ENCODE measurements at places on chromosomes 1 and 21.

- DNase-seq = no peak
These were observed 125.3 kb downstream of the DISP1 start for GRCh38 chr1:222940095-222940494.

GRCh38 chr1:211722277-211723175 lies 47.1 kb upstream of the NEK2 start:
- DNase-seq = no peak

DNA sequence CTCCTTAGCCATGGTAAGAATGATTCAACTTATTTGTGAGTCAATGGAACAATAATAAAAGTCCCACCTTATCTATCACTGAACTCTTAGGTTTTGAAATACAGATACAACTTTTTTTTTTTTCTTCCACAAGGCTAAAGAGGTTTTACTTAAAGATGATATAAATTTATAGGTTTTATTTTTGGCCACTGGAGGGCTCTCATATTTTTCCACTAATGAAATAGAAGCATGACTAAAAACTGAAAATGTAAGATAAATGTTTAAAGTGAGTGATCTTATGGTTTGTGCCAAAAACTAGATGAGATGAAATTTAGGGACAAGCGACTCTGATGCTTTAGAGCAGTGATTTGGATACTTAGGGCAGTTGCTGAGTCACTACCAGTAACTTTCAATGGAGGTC lies 499.0 kb downstream of the NUF2 start:
- no peak for DNase-seq

DNA sequence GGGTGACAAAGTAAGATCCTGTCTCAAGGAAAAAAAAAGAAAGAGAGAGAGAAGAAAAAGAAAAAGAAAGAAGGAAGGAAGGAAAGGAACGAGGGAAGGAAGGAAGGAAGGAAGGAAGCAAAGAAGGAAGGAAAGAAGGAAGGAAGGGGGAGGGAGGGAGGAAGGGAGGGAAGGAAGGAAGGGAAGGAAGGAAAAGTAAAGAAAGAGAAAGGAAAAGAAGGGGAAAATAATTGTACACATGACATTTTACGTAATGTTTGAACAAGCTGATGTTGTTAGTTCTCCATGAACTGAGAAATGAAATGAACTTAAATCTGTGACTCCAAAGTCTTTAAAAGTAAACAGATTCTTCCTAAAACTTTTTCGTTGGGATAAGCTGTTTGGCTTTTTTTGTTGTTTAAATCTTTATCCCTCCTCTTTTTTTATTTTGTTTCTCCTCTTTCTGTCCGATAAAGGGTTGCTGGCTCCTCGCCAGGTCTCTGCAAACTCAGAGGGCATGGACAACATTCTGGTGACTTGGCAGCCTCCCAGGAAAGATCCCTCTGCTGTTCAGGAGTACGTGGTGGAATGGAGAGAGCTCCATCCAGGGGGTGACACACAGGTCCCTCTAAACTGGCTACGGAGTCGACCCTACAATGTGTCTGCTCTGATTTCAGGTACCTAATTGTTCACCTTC lies 59.8 kb downstream of the IL12RB2 start:
- DNase-seq = no peak

DNA sequence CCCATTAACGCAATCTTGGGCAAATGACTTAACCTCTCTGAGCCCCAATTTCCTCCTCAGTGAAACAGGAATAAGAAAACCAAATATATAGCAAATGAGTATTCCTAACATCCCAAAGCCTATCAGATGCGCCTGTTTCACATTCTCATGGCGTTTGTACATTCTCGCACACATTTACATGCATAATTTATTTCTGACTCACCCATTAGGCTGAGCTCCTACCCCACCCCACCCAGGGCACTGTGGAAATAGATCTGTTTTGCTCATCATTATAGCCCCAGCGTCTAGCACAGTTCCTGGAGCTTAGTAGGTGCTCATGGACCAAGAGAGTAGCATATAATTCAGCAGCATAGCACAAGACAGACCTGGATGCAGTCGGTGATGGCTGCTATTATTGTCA lies 146.1 kb upstream of the VANGL1 start:
- DNase-seq = no peak

DNA sequence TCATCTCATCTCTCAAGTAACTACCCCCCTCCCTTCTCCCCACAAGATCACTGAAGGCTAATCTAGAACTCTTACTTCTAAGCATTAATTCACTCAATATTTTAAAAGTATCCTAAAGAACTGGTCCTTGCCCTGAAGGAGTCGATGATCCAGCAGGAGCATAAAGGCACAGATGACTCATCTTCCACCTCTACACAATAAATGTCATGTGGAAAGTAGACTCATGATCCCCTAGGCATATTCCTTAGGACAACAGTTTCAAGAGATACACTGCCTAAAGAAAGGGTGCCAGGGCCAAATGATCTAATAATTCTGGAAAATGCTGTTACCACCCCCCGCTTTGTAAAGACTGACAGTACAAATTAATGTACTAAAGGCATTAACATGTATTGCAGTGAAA lies 85.8 kb upstream of the DIRAS3 start:
- DNase-seq = no peak

DNA sequence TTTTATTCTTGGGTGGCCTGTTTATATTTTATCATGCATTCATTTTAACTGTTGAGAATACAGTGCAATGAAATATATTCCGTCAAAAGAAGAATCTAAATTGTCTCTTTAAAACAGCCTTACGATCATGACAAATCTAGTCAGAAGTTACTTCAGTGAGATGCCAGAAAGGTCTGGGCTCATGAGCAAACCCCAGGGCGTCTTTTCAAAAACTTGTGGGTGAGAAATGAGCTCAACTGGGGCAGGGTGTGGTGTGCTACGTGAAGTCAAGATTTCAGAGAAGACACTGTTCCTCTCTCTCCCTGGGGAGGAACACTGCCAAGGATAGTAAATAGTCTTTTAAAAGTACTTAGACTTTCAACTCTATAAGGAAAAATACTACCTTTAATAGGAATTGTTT lies 13.4 kb upstream of the UAP1 start:
- DNase-seq = no peak

DNA sequence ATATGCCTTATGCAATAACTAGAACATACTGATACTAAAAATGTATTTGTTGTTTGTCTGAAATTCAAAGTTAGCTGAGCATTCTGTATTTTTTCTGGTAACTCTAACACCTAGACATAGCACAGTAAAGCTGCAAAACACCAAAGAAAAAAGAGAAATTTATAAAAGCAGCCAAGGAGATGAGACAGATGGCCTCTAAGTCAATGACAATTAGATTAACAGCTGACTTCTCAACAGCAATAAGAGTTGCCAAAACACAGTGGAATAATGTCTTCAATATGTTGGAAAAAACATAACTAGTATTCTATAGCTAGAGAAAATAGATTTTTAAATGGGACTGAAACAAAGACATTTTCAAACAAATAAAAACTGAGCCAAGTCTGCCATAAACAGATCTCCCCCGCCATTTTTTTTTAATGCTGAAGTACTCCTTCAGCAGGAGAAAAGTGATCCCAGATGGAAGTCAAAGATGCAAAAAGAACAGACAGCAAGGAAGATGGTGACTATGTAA lies 81.3 kb downstream of the SYF2 start:
- DNase-seq = no peak

DNA sequence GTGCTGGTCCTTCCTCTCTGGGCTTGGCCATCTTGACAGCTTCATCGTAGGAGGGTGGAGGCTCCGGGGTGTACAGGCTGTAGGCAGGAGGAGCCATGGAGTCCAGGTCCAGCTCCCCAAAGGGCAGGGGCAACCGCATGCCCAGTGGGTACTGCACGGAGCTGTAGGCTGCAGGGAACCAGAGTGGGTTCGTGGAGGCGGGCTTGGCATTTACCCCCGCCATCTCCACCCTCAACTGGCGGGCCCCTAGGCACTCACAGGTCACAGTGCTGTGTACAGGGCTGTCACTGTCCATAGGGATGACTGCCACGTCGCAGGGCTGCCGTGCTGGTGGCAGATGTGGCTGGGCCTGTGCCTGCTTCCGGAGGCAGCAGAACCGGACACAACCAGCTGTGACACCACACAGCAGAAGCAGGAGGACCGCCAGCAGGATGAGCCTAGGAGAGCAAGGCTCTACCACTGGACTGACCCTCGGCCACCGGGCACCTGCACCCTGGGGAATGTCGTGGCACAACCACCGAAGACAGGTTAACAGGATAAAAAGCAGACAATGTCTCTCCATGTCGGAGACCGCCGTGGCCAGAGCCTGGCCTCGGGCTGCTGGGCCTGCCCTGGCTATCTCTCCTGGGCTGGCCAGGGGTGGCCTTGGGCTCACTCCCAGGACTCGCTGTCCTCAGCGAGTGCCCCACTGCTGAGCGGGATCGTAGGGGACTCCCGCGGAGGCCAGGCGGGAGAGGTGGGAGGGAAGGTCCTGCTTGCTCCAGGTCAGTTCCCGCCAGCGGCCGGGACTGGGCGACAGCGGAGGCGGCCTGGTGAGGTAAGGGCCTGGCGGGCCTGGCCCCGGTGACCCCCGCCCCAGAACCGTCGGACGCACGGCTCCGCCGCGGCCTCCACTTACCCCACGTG lies 831 bp downstream of the TMEM52 start:
- no peak for DNase-seq

- DNase-seq = no peak
These were observed 87.9 kb downstream of the RIPK4 start for GRCh38 chr21:41678924-41679318.

DNA sequence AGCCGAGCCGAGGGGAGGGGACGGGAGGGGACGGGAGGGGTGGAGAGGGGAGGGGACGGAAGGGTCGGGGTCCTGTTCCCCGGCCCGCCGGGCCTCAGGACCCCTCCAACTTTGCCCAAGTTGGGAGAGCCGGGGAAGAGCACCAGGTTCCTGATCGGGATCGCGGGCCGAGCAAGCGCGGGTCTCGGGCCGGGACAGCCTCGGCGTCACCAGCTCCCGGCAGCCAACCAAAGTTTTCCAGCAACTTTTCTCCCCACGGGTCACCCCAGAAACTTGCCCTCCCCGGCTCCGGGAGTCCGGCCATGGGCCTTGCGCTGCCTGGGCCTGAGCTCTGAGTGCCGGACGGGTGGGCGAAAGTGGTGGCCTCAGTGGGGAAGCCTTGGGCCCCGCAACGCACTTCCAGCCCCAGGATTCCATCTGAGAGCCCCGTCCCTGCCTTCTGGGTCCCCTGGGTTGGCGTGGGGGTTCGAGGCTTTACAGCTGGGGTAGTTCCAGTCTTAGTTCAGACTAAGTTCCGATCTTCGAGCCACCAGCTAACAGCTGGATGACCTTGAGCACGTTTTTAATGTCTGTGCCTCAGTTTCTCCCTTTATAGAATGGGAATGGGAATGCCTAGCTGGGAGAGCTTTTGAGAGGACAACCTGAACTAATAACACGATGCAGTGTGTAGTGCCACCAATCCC lies 458 bp downstream of the ZC3H12A start:
- no peak for DNase-seq

DNA sequence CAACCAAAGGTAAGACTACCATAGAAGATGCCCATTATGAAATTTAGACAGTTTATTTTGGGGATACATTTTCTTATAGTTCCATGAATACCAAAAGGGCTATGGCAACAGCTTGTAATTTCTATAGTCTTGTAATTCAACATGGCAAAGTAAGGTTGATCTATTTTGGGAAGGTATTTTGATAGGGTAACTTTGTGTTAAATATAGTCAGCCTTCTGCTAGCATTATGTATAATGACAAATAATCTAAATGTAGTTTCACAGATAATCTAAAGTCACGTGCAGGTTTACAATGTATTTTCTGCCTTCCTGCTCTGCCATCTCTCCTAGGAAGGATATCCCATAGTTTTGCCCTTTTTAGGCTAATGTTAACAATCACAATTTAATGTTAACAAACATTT lies 85.9 kb upstream of the DPH5 start:
- no peak for DNase-seq

DNA sequence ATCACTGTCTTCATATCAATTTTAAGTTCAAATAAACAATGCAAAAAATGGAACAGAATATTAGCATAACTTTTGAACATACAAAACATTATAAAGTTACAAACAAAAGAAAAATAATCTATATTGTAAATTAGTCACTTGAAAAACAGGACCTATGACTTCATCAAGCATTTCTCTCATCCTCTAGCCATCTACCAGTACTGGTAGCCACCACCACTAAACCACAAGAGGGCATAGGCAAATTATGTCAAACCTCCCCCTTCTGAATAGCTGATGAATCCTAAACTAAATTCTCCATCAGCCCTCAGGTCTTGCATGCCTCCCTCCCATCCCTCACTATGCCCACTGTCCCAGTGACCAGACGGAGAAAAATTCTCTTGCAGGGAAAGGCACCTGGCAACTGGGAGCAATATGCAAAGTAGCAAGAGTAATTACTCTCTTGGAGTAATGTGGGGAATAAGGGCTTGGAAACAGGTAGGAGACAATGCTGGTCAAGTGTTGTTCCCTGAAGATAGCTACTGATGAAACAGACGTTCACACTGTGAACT lies 37.1 kb downstream of the SSX2IP start:
- no peak for DNase-seq

- no peak for DNase-seq
These were observed 28.5 kb upstream of the SELENON start for GRCh38 chr1:25771221-25772114.

GRCh38 chr1:103459346-103459745 lies 66.2 kb upstream of the RNPC3 start:
- DNase-seq = no peak

DNA sequence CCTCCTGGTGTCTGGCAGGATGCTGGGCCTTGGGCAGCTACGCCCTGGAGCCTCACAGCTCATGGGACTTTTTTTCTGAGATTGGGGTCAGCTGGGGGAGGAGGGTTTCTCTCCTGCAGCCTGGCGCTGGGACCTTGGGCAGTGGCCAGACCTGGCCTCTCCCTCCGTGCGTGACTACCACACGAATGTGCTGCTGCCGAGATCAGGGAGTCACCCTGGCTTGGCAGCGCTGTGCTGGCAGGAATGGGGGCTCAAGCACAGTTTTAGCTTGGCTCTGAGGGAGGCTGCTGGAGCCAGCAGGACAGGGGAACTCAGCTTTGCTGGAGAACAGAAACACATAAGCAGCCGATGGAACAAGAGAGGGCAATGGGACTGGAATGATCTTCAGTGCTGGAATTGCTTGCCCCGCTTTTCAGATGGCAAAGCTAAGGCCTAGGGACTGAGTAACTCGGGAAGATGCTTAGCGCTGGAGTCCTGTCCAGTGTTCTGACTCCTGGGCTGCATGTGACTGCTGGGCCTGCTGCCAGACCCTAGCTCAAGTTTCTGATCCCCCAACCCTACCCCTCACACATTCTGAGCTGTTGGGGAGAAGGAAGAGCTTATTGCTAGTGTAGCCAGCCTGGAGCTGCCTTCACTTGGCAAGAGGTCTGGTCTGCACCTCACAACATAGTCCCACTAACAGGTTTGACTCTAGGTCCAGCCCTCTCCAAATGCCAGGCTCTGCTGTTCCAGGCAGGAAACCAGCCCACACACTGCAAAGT lies 69.9 kb downstream of the NAV1 start:
- no peak for DNase-seq
